ENCODE measurements at places on chromosomes 12 and 14. TPM values are rescaled to one million over a fixed set of nuclear protein-coding genes. Genes with fewer than 3 reads are reported as not detected.

The CLEC4A gene
- 0.32 TPM for total RNA-seq

The NR4A1 gene
- 1.6 TPM for total RNA-seq

The KLHL33 gene
- 0.07 TPM for total RNA-seq

The PIWIL1 gene
- not detected for total RNA-seq

The TMED10 gene
- 359 TPM for total RNA-seq

The GALNT16 gene
- total RNA-seq: 6.3 TPM

The ANKRD13A gene
- total RNA-seq: 23.9 TPM

The BMP4 gene
- total RNA-seq: 27.2 TPM

The ACRBP gene
- total RNA-seq: 0.60 TPM

The LYZ gene
- 0.31 TPM for total RNA-seq

The PRIMA1 gene
- not detected for total RNA-seq

The PTPRQ gene
- total RNA-seq: 0.18 TPM

The GPR132 gene
- 2.2 TPM for total RNA-seq

DNA sequence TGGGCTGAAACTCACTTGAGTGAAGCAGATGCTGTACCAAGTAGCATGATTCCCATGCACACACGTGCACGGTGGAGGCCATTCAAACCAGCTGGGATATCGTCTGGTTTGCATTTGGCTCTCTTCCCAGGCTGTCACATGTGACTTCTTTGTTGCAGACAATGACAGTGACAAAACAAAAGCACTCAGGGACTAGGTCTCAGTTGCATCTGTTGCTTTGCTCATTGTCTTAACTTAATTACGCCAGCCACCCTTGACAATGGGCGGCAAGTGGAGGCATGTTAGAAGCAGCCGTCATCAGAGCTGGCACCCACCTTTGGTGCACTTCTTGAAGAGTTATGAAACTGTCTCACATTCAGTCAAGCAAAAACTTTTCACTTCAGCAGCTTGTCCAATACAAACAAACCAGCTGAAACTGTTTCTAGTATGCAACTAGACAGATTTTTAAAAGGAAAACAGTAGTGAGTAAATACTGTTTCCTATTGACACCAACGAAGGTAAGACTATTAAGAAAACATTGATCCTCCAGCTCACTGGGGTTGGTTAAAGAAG lies 74.3 kb downstream of the IGF1 start:
- DNase-seq: peak; percentile 37

GRCh38 chr12:49187184-49187583 lies 1.7 kb downstream of the TUBA1A start:
- peak; percentile 53 for DNase-seq

DNA sequence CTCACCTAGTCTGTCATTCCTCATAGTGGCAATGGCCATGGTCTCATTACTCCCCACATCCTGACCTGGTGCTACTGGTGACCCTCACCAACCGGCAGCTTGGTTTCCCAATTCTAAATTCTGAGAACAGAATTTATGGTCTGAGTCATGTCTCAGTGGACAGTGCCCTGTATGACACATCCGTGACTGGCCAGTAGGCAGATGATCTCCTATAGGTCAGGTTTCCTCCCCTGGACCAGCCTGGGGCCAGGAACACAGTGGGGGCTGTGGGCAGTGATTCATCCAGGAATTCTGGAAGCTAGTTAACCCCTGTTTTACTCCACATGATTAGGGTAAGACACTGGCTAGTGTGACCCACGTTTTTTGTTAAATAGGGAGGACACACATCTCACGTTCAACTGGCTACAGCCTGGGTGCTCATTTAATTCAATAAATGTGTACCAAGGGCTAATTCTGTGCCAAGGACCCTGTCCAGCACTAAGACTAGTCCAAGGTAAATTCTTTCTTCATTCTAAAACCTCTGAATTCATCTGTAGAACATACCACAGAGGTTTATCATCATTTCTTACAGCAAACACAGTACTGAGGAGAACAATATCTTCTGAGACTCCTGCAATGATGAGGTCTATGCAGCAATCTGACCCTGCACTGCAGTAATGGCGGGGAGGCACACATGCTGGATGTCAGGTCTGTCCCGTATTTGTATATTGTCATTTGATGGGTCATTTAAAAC lies 249.6 kb upstream of the TBX3 start:
- peak; percentile 88 for DNase-seq

- no peak for DNase-seq
These were observed 27.1 kb downstream of the RASSF8 start for GRCh38 chr12:25985316-25986175.

- DNase-seq: no peak
These were observed 250.2 kb upstream of the OR4E1 start for GRCh38 chr14:21923820-21924219.

- no peak for DNase-seq
These were observed 834.9 kb downstream of the RPS29 start for GRCh38 chr14:48751293-48751692.

DNA sequence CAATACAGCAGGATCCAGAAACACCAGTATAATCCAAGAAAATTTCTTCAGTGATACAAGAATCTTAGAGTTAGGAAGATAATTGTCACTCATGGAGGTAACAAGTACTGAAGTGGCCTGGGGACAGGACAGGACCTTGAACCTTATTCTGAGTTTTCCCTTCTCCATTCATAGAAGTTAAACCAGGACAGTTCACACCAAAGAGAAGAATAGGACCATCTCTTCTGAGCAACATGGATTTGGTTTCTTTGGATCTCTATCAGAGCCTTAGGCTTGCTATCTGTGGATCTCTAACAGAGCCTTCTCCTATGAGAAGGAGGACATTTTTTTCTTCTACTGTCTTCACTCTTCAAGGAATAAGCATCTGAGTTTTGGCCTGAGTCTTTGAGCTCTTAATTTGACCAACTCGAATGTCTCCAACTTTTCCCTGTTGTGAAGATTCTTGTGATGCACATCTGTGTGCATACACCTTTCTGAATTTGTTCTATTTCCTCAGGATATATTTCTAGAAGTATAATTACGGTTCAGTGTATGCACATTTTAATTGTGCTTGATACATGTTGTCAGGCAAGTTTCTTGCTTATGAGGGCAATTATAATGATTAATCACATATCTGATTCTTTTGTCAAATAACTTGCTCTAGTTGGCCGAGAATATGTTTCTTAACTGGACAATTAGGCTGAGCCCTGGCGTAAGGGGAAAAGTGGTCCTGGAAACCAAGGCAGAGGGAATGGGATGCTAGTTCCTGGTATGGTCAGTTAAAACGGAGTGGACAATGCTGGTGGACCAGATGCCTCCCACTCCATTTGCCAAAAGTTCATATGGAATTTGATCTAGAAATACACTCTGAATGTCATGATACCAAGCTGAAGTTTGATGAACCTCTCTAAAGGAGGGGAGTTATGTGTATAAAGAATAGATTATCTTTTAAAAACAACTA lies 6.6 kb downstream of the KRT6A start:
- no peak for DNase-seq

- no peak for DNase-seq
These were observed 300.1 kb upstream of the FKBP4 start for GRCh38 chr12:2494486-2495192.

DNA sequence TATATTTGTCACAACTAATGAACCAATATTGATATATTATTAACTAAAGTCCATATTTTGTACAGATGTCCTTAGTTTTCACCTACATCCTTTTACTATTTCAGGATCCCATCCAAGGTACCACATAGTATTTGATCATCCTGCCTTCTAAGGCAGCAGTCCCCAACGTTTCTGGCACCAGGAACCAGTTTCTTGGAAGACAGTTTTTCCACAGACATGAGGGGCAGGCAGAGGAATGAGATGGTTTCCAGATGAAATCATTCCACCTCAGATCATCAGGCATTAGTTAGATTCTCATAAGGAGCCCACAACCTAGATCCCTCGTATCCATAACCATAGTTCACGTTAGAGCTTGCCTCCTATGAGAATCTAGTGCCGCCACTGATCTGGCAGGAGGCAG lies 82.8 kb upstream of the BCL2L14 start:
- DNase-seq: peak; percentile 52

DNA sequence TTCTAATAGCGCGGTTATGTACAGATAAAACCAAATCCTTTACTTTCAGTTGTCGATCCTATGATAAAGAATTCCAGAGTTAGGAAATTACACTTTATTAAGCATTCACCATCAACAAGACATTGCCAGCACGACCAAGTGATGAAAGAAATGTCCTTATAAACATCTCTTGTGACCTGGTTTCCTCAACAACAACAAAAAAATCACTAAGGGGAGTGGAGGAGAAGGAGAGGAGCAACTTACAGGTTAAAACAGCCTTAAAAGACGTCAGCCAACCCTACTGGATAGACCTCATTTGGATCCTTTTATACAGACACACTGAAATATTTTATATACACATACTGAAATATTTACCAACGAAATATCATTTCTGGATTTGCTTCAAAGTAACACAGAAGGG lies 22.8 kb downstream of the SART3 start:
- no peak for DNase-seq

DNA sequence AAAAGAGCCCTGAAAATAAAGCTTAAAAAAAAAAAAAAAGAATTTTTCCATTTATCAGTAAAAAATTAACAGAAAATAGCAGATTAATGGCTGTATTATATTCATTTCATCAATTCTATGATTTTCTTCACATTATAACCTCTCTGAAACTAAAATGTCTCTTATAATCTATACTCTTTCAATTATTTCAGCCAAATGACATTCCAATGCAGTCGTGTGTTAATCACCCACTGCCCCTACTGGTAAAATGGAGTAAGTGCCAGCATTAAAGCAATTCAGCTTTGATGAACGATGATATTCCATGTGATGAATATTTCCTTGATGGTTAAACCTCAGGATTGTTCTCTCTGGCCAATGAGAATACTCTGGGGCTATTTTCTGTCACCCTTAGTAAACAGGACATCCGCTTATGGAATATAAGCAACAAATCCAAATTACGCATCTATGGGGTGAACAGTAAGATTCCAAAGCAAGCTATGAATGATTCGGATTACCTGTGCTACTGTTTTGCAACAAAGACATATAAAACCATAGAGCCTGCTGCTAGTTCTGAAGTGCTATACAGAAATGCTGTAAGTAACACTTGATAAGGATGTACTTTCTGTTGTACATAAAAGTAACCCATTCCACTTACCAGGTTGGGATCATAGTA lies 20.3 kb upstream of the SYCP3 start:
- DNase-seq: peak; percentile 14

DNA sequence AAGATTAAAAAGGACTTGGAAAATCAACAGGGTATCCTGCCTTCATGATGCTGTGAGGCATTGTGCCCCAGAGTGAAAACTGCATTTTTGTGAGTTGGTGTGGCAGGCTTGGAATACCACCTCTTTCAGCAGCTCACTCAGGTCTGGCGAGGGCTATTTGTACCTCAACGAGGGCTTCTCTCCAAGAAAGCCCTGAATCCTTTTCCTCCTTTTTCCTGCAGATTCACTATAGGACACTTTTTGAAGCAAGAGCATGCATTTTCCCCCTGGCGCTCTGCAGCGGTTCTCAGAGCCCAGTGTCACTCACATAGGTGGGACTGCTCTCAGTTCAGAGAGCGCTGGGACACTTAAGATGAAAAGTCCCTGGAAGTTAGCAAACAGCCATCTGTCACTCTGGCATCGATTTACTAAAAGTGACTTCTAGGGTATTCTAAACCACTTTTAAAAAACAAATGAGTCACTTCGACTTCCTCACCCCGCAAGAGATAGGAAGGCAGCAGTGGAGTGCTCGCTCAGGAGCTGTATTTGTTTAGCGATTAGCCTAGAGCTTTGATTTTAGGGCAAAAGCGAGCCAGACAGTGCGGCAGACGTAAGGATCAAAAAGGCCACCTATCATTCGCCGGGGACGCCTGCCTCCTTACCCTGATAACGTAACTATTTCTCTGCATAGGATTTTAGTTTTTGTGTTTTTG lies 782 bp upstream of the LGR5 start:
- no peak for DNase-seq

DNA sequence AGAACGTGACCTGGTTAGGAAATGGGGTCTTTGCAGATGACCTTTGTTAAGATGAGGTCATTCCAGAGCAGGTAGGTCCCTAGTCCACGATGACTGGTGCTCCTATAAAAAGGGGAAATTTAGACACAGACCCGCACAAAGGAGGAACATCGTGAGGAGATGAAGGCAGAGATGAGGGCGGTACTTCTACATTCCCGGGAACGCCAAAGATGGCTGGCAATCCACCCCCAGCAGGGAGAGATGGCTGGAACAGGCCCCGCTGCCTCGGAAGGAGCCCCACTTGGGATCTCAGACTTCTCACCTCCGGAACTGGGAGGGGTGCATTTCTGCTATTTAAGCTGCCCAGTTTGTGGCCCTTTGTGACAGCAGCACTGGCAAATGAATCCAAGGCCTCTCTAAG lies 85.0 kb downstream of the ITPK1 start:
- DNase-seq: no peak

- DNase-seq: no peak
These were observed 1542.6 kb downstream of the AACS start for GRCh38 chr12:126607867-126608266.

GRCh38 chr12:28974883-28975282 lies 174.2 kb upstream of the FAR2 start:
- DNase-seq: no peak

DNA sequence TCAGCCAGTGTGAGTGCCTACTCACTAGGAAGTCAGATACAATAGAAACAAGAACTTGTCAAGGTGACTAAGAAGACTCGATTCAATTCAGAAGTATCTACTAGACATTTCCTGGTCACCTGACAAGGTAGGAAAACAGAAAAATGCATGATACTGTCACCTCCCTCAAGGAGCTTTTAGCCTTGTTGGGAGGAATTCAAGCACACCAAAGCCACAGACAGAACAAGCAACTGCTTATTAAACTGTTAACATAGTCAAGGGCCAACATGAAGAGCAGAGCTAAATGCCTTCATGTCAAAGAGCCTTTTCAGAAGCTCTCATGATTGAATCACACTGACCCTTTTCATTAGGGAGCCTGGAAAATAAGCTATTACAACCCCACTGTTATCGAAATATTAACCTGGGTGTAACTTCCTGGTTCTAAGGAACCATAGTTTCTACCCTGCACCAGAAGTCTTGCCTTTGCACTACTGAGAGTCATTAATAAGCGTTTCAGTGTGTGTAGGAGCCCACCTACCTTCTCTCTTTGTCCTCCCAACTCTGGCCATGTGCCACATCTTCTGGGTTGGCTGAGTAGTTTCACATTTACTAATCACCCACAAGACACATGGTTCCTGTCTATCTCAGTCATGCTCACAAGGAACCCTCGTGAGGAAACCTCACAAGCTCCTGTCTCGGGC lies 31.0 kb upstream of the LGALS3 start:
- DNase-seq: no peak

DNA sequence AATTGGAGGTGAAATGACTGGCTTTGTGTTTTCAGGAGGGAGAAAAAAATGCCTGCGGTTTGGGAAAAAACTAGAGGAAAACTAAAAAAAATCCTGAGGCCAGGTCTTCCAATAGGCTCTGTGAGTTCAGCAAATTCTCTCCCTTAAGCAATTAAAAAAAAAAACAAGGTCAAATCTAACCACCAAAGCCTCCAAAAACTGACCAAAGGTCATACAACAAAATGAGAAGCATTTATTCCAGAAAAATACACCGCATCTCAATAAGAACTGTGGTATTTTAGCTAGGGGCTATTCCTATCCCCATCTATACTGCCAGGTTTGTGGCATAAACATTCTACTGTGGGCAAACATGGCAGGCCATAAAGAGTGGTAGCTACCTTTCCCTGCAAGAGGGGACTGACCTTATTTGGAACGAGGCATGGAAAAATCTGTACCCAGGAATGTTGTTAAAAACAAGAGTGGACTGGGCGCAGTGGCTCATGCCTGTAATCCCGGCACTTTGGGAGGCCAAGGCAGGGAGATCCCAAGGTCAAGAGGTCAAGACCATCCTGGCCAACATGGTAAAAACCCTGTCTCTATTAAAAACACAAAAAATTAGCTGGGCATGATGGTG lies 60.0 kb downstream of the LRP6 start:
- no peak for DNase-seq
